ENCODE measurements at places on chromosomes 16 and 17.

GRCh38 chr17:34066528-34066927, 188.6 kb upstream of the CCL2 start:
- no peak for DNase-seq

GRCh38 chr16:73275024-73275423, 227.1 kb upstream of the ZFHX3 start:
- DNase-seq, result no peak

DNA sequence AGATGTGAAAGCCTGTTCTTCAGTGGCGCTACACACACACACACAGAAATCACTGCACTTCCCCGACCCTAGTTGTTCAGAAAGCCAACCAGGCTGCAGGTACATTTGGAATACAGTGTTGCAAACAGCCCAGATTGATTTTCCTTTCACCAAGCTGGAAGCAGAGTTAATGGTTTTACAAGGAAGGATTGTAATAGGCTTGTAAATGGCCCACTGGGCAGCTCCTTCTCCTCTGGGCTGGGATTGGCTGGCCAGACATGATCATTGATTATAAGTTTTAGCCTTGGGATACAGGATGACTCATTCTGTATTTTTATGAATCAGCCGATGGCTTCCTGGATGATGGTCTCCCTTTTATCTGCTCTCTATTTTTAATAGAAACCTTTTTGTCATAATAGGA, 2.5 kb downstream of the VAT1L start:
- no peak for DNase-seq

DNA sequence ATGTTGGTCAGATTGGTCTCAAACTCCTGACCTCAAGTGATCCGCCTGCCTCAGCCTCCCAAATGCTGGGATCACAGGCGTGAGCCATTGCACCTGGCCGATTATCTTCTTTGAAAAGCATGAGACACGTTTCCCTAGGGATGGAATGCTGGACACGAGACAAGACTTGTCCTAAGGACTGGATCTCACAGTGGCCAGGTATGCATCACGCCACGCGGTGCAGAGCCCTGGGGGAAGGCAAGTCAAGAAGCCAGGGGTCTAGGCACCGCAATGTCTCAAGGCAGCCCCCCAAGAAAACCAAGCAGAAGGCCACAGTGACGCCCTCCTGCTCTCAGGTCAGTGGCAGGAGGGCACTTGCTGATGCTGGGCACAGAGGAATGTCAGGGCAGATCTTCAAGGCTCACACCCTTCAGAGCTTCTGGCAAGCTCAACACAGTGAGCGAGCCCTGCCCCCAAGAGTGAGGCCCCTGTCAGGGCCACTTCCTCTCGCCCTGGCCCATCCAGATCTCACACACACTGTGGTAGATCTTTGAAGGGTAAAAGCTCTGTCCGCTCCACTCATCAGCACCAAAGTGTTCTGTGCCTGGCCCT, 134.7 kb downstream of the ZNF778 start:
- DNase-seq, result no peak

DNA sequence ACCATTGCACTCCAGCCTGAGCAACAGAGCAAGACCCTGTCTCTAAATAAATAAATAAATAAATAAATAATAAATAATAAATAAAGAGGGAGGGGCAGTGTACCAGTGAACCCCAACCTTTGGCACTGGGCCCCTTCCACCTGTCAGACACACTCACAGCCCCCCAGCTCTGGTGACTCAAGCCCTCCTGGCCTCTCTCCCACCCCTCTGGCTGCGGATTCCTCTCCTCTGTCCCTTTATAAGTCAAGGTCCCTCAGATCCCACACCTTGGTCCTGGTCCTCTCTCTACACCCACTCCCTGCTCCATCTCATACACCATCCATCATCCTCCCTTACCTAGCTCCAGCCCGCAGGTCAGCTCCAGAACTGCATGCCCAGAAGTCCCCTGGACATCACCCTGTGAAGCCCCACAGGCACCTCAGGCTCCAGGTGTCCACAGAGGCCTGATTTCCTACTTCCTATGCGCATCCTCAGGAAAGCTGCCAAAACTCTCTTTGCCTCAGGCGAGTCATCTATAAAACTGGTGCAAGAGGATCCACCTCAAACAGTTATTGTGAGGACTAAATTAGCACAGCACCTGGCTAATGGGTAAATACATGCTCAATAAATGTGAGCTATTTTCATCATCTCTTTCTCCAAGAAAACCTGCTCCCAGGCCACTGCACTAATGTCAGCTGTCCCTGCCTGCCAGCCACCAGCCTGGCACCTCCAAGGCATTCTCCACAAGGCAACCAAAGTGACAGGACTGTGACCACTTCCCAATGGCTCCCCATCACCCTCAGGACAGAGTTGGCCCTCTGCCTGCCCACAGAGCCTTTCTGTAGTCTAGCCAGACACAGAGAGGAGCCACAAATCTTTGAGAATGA, 46.8 kb downstream of the BEAN1 start:
- no peak for DNase-seq

DNA sequence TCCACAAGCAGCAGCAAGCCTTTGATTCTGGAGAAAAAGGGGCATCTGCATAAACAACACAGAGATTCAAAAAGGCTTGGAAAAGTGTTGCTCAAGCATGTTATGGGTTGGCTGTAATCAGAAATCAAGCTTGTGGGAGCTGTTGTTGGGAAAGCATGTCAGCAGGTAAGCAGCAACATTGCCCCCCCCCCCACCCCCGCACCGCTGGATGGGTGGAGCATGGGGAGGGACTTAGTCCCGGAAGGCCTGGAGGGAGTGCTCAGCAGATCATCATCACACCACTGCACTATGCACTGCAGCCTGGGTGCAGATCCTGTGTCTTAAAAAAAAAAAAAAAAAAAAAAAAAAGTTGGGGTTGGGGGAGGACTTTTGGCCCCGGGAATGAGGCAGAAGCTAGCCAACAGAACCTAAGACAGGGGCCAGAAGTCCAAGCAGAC, 16.8 kb upstream of the AKAP1 start:
- no peak for DNase-seq

GRCh38 chr16:75938818-75939217, 212.5 kb upstream of the CPHXL start:
- DNase-seq, result no peak

DNA sequence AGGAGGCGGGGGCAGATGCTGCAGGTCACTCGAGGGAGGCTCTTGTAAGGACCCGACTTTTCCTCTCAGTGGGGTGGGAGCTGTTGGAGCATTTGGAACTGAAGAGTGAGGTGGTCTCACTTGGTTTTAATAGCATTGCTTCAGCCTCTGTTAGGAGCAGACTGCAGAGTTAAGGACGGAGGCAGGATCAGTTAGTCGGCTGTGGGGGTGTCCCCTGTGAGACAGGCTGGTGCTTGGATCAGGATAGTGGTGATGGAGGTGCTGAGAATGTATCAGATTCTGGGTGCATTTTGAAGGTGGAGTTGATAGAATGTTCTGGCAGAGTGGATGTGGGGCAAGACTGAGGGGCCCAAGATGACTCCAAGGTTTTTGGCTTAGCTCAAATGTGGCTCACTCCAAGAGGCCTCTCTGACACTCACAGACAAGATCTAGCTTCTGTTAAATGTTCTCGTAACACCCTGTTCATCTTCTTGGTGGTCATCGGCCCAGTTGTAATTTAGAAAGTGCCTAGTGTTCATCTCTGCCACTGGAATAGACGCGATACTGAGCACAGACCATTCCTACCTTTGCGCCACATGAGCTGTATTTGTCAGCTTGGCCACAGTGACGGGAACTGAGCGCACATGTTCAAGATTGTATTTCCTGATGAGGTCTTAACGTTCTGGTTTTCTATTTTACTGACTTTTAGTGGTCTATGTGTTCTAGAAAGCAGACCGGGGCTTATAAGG, 7.5 kb downstream of the LCMT1 start:
- no peak for DNase-seq

GRCh38 chr16:72261127-72261526, 89.2 kb upstream of the PMFBP1 start:
- no peak for DNase-seq

DNA sequence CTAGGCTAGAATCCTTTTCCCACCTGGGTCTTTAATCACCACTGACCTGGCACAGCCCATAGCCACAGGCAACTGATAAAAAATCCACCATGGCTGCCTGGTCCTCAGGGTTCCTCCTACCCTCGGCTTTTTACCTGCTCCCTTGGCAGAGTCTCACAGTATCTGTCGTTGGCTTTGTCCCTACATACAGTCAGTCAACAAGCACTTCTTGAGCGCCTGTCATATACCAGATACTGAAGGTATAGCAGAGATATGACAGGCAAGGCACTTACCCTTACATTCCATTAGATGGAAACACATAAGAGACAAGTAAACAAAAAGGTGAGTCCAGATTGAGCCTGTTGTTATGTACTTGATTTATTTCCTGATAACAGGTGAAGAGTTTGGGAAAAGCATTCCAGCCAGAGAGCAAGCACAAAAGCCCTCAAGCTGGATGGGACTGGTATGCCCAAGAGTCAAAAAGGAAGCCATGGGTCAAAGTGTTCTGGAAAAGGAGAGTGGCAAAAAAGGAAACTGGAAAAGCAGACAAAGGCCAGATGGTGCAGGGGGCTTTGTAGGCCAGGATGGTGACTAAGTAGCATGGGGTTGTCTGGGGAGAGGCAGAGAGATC, 247.0 kb downstream of the CHD9NB start:
- no peak for DNase-seq

GRCh38 chr17:31584438-31585279, 193.2 kb downstream of the RAB11FIP4 start:
- DNase-seq, result no peak

- no peak for DNase-seq
Measured at GRCh38 chr17:72393553-72393952, 272.7 kb downstream of the SOX9 start.

DNA sequence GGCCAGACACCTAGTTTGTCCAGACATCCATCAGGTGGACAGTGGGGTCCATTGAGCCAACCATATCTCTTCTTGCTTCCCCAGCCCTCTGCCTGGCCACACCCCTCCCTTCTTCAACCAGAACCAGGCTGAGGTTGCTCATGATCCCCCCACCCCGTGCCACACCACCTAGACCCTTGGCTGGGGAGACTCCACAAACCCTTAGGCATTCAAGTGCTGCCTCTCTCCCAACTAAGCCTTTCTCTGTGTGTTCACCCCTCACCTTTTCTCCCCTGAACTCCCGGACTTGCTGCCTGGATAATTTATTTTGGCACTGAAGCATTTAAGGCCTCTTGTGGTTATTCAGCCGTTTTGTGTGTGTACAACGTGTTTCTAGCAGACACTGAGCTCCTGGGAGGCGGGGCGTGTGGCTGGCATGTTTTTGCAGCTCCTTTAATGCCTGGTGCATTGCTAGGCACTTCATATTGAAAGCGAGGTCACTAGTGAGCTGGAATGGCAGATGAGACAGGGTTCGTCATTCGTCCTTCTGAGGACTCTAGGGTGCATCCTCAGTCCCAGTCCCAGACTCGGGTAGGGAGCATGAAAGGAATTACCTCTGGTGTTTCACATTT, 28.7 kb downstream of the CACNA1G start:
- DNase-seq, result no peak

- DNase-seq, result no peak
Measured at GRCh38 chr17:78478757-78479297, 98.4 kb downstream of the DNAH17 start.

DNA sequence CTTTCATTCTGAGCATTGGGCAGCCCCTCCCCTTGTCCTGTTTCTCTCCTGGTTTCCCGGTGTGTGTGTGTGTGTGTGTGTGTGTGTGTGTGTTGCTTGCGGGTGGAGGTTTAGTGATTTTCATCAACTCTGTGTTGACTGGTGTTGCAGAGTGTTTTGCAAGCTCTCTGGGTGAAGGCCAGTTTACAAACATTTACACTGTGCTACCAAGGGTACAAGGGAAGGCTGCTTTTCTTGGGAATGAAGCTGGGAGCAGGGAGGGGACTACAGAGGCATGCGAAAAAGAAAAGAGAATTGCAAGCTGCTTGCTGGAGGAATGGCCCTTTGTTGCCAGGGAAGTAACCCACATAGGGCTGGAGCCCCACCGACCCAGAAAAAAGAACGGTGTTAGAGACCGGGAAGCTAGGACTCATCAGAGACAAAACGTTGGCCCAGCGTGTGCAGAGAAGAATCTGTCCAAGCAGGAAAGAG, 29.6 kb downstream of the HS3ST3B1 start:
- DNase-seq, result no peak

- no peak for DNase-seq
Measured at GRCh38 chr17:13297183-13297582, 279.4 kb upstream of the ELAC2 start.

- no peak for DNase-seq
Measured at GRCh38 chr17:16429083-16429482, 13.7 kb downstream of the TRPV2 start.

GRCh38 chr16:47599512-47599911, 138.4 kb downstream of the PHKB start:
- DNase-seq, result no peak

DNA sequence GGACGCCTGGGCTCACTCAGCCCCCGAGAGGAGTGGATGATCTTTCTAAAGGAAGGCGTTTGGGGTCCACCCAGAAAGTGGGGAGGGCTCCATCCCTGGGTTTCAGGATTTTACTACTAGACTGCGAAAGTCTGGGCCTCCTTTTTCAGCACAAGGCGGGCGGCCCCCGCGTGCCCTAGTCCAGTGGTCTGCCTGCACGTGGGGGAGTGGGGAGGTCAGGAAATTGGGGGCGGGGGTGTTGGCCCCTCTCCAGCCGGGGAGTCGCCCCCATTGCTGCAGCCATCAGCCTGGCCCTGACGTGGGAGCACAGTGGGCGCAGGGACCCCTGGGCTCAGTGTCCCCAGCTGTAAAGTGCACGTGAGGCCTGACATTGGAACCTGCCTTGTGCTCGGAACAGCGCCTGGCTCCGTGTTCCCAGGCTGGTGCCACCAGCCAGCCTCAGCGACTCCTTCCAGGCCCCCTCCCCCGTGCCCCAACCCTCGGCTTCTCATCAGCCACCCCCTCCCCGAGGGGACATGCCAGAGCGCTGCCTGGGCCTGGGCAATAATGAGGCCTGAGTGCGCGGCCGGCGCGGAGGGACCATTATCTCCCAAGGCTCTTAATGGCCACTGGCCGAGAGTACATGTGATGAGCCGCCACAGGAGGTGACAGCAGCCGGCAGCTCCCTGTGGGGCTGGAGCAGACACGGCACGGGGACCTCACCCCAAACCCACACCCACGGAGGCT, 2.4 kb upstream of the C1QTNF8 start:
- DNase-seq, result no peak

DNA sequence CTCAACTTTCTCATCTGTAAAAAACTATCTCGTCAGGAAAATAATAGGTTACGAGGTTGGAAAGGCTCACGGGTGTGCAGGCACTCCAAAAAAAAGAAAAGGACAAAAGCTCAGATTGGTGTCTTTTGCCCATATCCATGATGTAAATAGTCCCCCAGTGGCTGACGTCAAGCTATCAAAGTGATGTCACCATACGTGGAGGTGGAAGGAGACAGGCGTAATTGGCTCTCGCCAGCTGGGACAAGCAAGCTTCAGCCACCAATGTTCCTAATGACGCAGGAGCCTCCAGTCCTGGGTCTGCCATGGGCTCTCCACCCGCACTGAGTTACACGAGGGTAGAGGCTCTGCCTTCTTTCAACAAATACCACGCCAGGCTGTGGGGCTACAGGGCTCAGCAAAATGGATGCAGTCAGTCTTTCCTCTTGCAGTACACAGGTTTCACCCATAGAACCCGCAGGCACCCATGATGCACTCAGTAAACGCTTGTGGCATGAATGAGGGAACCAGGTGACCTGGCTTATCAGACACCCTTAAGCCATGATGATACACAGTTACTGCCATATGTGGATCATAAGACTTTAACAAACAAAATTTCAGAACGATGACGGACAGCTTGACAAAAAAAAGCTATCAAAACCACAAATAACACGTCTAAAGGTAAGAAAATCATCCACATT, 50.5 kb downstream of the COTL1 start:
- no peak for DNase-seq

Measured in activated CD8-positive, alpha-beta memory T cell treated with anti-CD3 and anti-CD28 coated beads for 1 hour (primary cell).